Camera-type eye (tissue), 1 donor: ENCODE measurements at places on chromosomes 4 and X. TPM values are rescaled to one million over a fixed set of nuclear protein-coding genes. Genes with fewer than 3 reads are reported as not detected.

The KIAA0232 gene
- 72.6 TPM for total RNA-seq

The SRD5A3 gene
- 4.9 TPM for total RNA-seq

The CXorf65 gene
- total RNA-seq: not detected

The RBM46 gene
- total RNA-seq: not detected

The SULT1B1 gene
- 2.5 TPM for total RNA-seq
